T-helper 17 cell (primary cell): ENCODE measurements at places on chromosomes 6 and 20. TPM values are rescaled to one million over a fixed set of nuclear protein-coding genes. Genes with fewer than 3 reads are reported as not detected.
A peak's percentile ranks its signal among the peaks of the same experiment; 100 is the strongest.

Gene EMILIN3
- total RNA-seq, result not detected

Gene SLC12A5
- total RNA-seq, result not detected

Gene RAET1L
- total RNA-seq, result not detected

Gene OVOL2
- total RNA-seq, result not detected

Gene CAP2
- total RNA-seq, result not detected

Gene MAS1
- total RNA-seq, result not detected

Gene BPIFB2
- not detected for total RNA-seq

Gene RIMS4
- total RNA-seq, result not detected

Gene PRSS35
- 0.17 TPM for total RNA-seq

GRCh38 chr6:105300090-105300489 is 102.8 kb downstream of the PREP start:
- H3K4me1 ChIP-seq, result peaks cover 7% of the 10 kb centered on the region
- peaks cover 11% of the 10 kb centered on the region for H3K36me3 ChIP-seq
- H3K4me3 ChIP-seq, result no peak overlapping the region

- H3K27me3 ChIP-seq, result no peaks in the 10 kb centered on the region
- H3K4me1 ChIP-seq, result peaks cover 34% of the 10 kb centered on the region
- H3K4me3 ChIP-seq, result no peak overlapping the region
- no peak for DNase-seq
- peaks cover 13% of the 10 kb centered on the region for H3K36me3 ChIP-seq
Measured at GRCh38 chr20:17661121-17661744, 20.8 kb downstream of the RRBP1 start.

DNA sequence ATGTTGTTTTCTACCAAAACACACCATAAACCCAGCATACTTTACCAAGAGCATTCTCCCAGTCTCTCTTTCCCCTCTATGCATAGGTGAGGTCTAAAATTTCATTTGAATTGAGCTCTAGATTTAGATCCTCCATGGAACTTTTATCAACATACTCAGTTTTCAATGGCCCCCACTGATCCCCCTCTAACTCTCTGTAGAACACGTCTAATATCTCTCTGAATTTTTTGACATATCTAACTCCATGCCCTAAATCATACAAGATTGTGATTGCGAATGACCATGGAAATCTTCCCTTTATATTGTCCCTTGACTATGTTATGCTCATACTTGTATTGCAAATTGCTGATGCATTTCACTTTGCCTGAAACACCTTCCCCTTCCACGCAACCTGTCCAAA is 38.1 kb upstream of the HBS1L start:
- H3K4me1 ChIP-seq, result peaks cover 19% of the 10 kb centered on the region
- no peak overlapping the region for H3K27ac ChIP-seq
- no peak overlapping the region for H3K4me3 ChIP-seq
- no peaks in the 10 kb centered on the region for H3K36me3 ChIP-seq
- DNase-seq, result no peak
- no peaks in the 10 kb centered on the region for H3K27me3 ChIP-seq

DNA sequence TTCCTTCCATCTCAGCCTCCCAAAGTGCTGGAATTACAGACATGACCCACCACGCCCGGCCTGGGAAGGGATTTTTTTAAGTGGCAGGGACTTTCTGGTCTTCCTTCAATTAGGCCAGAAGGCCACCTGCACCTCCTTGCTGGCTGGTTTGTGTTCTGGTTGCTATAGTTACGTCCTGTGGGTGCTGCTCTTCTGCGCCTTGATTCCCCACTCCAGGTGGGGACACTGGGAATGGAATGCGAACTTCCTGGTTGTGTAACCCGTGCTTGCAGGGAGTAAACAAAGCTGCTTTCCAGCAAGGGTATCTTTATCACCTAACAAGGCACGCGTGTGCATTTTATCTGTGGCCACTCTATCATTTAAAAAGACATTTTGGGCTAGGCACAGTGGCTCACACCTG is 117.7 kb downstream of the PLEKHG1 start:
- DNase-seq, result no peak
- H3K27me3 ChIP-seq, result no peaks in the 10 kb centered on the region
- H3K4me3 ChIP-seq, result no peak overlapping the region
- H3K36me3 ChIP-seq, result no peaks in the 10 kb centered on the region
- H3K27ac ChIP-seq, result no peak overlapping the region

- H3K4me1 ChIP-seq, result peaks cover 7% of the 10 kb centered on the region
- DNase-seq, result no peak
- no peaks in the 10 kb centered on the region for H3K27me3 ChIP-seq
- peaks cover 16% of the 10 kb centered on the region for H3K36me3 ChIP-seq
- H3K4me3 ChIP-seq, result no peak overlapping the region
Measured at GRCh38 chr6:157912326-157912725, 69.3 kb upstream of the SYNJ2 start.

DNA sequence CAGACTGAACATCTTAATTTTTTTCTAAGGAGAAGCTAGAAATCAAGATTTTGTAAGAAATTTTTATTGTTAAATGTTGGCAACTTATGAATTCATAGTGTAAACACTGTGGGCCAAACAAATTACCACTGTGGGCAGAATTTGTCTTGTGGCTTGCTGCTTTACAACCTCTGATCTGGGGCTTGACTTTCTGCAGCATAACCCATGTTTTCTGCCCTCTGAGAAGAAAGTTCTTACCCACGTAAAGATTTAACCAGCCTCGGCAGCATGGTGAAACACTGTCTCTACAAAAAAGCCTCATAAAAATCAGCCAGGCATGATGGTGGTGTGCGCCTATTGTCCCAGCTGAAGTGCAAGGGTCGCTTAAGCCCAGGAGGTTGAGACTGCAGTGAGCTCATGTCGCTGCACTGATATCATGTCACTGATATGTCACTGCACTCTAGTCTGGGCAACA is 12.9 kb downstream of the ITCH start:
- peaks cover 11% of the 10 kb centered on the region for H3K4me1 ChIP-seq
- peaks cover 3% of the 10 kb centered on the region for H3K36me3 ChIP-seq
- H3K27me3 ChIP-seq, result no peaks in the 10 kb centered on the region
- H3K27ac ChIP-seq, result no peak overlapping the region
- no peak overlapping the region for H3K4me3 ChIP-seq

DNA sequence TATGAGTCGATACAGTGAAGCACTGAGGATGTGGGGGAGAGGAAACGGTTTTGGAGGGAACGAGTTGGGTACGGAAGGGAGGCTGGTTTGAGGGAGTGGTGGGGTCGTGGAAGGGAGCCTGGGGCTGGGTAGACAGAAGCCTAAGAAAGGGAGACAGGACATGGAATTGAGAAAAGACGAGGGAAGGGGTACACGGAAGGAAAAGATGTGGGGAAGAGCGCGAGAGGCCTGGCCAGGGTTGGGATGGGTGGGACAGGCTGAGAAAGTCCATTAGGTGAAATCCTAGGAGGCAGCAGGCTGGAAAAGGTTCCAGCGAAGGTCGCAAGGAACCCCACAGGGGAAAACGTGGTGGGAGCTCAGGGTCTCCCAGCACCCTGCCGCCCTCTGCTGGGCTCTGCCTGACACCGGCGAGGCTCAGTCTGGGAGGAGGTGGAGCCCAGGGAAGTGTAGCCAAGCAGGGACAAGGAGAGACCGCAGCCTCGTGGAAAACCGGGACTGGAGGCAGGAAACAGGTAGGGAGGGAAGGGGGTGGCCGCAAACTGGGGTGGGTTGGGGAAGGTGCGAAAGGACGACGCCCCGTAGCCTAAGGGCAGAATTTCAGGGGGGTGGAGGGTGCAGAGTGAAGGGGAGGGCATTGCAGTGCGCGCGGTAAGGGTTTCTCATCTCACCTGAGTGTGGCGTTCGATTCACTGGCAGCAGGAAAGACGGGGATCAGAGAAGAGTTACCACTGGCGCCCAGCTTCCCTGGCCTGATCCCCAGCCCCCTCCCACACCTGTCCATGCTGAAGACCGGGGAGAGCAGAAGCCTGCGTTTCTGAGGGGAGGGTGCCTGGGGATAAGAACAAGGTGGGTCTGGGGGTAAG is 4.3 kb downstream of the GABBR1 start:
- H3K36me3 ChIP-seq, result peaks cover 11% of the 10 kb centered on the region
- H3K4me1 ChIP-seq, result peaks cover 68% of the 10 kb centered on the region
- peak; percentile 31 for DNase-seq

DNA sequence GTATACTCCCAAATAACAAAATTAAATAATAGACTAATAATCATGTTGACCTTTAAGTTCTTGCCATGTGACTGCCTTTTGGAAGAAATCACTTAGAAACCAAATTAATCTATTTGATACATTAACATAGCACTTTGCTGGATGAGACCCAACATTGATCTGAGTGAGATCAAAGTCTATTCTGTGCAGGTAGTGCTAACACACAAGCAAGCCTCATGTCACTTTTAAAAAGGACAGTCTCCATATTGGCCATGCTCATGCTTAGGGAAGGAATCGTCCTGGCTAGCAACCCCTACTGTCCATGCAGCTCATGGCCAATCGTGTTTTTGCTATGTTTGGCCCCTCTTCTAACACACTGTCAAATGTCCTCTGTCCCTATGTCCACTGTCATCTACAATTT is 35.8 kb upstream of the RNF217 start:
- H3K4me3 ChIP-seq, result no peak overlapping the region
- H3K4me1 ChIP-seq, result no peaks in the 10 kb centered on the region
- no peaks in the 10 kb centered on the region for H3K36me3 ChIP-seq
- H3K27me3 ChIP-seq, result peaks cover 6% of the 10 kb centered on the region

DNA sequence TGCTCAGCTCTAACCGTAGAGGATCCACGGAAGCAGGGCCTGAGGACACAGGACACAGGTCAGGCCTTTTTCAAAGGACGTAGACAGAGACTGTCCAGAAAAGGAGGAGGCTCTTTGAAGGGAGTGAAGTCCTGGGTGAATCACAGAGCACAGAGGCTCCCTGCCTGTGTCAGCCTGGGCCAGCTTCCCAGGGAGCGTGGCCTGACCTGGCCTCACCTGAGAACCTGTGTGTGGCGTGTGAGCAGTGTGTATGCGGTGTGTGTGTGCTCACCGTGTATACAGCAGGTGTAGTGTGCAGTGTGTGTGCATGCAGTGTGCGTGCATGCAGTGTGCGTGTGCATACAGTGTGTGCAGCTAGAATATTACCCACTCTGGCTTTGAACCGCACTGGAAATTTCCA is 56.0 kb upstream of the FNDC1 start:
- H3K36me3 ChIP-seq, result no peaks in the 10 kb centered on the region
- no peak overlapping the region for H3K27ac ChIP-seq
- no peak overlapping the region for H3K4me3 ChIP-seq
- no peak for DNase-seq
- H3K27me3 ChIP-seq, result no peaks in the 10 kb centered on the region
- H3K4me1 ChIP-seq, result peaks cover 23% of the 10 kb centered on the region

DNA sequence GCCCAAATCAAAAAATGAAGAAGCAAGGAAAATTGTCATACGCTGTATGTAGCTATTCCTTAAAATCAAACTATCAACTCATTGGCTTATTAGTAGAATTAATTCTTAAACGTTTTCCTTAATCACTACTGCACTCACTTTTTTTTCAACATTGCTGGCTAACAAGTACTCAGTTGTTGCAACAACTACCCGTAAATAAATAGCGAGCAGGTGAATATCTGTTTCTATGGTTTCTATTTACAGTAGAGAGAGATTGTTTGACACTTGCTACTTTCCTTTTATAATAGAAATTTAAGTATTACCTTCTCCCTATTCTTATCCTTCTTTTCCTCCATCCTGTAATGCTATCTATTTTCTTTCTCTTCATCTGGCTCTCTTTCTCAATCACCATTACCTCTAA is 25.1 kb downstream of the FRK start:
- H3K4me1 ChIP-seq, result no peaks in the 10 kb centered on the region
- H3K27ac ChIP-seq, result no peak overlapping the region
- H3K36me3 ChIP-seq, result no peaks in the 10 kb centered on the region
- no peak for DNase-seq
- peaks cover 16% of the 10 kb centered on the region for H3K27me3 ChIP-seq
- H3K4me3 ChIP-seq, result no peak overlapping the region

DNA sequence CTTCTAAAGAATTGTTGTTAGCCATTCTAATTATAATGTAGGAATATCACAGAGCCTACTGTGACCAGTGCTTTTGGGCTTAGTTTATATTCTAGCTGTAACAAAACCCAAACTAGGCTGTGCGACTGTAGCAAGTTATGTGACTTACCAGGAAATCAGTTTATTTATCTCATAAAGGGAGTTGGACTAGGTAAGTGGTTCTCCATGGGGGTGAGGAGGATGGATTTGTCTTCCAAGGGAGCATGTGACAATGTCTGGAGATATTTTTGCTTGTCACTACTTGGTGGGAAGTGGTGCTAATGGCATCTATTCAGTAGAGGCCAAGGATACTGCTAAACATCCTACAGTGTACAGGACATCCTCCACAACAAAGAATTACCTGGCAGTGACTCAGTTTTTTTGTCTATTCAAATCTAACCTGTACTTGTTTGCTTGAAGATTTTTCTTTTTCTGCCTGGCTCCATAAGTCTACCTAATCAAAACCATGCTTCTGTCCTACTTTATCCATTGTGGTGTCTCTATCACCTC is 32.5 kb downstream of the ZFAND3 start:
- no peaks in the 10 kb centered on the region for H3K27me3 ChIP-seq
- H3K4me3 ChIP-seq, result no peak overlapping the region
- peaks cover 6% of the 10 kb centered on the region for H3K36me3 ChIP-seq
- peak overlapping the region; percentile 84 for H3K27ac ChIP-seq
- H3K4me1 ChIP-seq, result peaks cover 42% of the 10 kb centered on the region

DNA sequence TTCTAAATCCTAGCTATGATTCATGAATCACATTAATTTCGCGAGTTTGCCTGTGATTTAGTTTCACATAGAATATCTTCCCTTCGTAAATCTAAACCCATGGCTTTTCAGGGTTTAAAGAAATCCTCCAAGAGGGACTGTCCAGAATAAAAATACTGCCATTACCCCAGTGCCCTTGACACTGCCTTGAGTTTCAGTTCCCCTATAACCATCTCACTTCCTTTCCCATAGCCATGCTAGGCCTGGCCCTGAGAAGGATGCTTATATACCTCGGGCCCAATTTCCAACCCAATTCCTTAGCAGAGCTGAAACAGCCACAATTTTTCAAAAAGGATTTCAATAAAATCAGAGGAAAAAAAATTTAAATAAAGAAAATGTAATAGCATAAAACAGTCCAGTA is 697.3 kb downstream of the FRK start:
- DNase-seq, result no peak
- no peak overlapping the region for H3K27ac ChIP-seq
- H3K27me3 ChIP-seq, result no peaks in the 10 kb centered on the region
- H3K4me3 ChIP-seq, result no peak overlapping the region
- no peaks in the 10 kb centered on the region for H3K4me1 ChIP-seq

GRCh38 chr6:136647363-136647852 is 97.2 kb upstream of the MAP7 start:
- H3K4me3 ChIP-seq, result no peak overlapping the region
- H3K27ac ChIP-seq, result no peak overlapping the region
- no peak for DNase-seq
- peaks cover 2% of the 10 kb centered on the region for H3K4me1 ChIP-seq

- DNase-seq, result no peak
- H3K27ac ChIP-seq, result no peak overlapping the region
- H3K27me3 ChIP-seq, result peaks cover 31% of the 10 kb centered on the region
- H3K36me3 ChIP-seq, result no peaks in the 10 kb centered on the region
- H3K4me1 ChIP-seq, result no peaks in the 10 kb centered on the region
Measured at GRCh38 chr20:22999756-23000155, 35.4 kb upstream of the SSTR4 start.

DNA sequence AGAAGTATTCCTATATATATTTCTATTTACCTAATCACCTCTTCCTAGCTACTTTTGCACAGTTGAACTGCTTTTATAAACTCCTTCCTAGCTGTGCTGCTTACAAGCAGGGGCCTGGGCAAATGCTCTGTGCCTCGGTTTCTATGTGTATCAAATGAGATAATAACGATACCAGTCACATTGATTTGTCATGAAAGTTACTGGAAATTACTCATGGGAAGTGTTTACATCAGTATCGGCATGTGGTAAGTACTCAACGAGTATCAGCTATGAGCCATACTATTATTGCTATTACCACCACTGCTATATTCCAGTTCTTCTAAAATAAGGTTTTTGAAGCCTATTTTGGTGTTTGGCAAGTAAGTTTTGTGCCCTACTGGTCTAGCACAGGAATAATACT is 4.9 kb downstream of the LAMA4 start:
- H3K4me3 ChIP-seq, result no peak overlapping the region
- H3K27ac ChIP-seq, result no peak overlapping the region
- peaks cover 1% of the 10 kb centered on the region for H3K36me3 ChIP-seq
- H3K27me3 ChIP-seq, result peaks cover 63% of the 10 kb centered on the region
- H3K4me1 ChIP-seq, result peaks cover 9% of the 10 kb centered on the region
- DNase-seq, result no peak
